ENCODE measurements at places on chromosomes 5 and 9.

DNA sequence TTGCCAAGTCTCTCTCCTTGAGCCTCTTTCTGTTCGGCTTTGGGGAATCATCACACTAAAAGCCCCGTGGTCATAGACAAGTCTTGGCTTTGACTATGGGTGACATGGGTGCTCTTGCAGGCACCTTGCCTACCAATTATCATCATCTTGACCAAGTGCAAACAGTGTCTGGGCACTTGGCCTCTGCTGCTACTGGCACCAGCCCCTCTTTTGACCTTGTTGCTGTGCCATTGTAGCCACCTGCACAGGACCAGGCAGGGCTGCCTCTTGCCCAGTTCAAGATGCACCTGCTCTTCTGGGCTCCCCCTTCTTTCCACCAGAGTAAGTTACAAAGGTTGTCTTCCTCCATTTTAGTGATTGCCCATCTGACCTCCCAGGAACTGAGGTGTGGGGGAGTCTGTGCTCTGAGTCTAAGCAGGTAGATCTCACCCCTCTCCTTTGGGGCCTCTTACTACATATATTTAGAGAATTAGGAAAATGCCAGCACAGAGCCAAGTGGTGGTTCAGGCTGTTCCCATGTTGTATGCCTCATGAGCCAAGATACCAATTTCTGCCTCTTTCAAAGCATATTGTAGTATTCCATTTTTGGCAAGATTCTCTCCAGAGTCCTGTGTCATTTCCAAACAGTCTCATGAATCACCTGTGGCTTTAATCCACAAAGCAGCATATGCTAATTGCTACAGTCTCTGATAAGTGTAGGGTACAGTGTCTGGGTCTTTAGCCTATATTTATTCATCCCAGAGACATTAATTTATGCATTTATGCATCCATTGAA is 142.9 kb upstream of the DAP start:
- no peak for DNase-seq

DNA sequence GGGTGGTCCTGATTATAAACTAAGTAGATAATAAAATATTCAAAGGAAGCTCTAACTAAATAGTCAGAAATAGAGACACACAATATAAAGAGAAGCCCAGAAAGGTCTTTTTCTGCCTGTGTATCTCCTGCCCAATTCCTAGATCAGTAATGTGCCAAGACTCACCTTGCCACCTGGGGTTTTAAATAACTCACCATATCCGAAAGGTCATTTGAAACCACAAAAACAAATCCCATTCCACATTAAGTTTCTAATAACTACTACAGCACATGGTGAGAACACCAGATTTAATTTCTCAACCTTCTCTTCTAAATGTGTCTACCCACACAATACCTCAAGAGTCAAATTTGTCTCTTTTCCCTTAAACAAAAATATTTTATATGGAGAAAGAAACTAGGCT is 75.2 kb downstream of the ZNF608 start:
- DNase-seq = no peak

DNA sequence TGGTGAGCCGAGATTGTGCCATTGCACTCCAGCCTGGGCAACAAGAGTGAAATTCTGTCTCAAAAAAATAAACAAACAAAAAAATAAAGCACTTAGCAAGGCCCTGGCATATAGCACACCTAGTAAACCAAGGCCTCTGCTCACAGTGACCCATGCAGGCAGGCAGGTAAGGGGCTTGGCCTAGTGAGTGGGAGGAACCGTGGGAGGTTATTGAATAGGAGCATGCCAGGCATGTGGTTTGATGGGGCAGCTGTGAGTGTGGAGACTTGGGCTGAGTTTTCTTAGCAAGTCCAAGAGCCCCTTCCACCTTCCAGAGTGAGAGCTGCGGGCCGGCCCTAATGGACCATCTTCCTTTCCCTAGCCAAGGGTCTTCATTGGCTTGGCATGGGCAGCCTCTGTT is 4.5 kb upstream of the NDST1 start:
- no peak for DNase-seq

GRCh38 chr5:14864181-14864812 is 7.3 kb downstream of the ANKH start:
- no peak for DNase-seq

DNA sequence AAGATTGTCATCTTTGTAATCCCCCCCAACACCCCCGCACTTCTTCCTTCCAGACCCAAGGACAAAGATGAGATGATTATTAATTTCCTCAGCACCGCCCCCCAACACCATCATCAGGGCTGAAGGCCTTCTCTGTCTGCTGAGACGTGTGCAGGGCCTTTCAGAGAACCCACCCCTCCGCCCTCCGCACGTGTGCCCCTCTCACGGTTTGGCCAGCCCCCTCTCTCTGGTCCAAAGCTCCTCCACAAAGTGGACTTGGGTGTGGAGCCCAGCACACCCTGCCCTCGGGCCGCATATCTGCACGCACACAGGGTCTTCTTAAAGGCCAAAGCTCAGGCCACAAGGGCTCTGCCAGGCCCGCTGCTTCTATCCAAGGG is 32.0 kb downstream of the PAX5 start:
- DNase-seq = no peak

- no peak for DNase-seq
Observed at GRCh38 chr5:71631070-71631469, 43.9 kb downstream of the MCCC2 start.

- DNase-seq = no peak
Observed at GRCh38 chr9:121820286-121821005, 169.0 kb downstream of the DAB2IP start.

GRCh38 chr5:6365142-6365976 is 13.0 kb downstream of the MED10 start:
- DNase-seq = peak; percentile 55

GRCh38 chr5:124203303-124203702 is 543.1 kb downstream of the ZNF608 start:
- DNase-seq = no peak

- peak; percentile 74 for DNase-seq
Observed at GRCh38 chr9:27528886-27529315, 713 bp downstream of the MOB3B start.

- no peak for DNase-seq
Observed at GRCh38 chr9:130982636-130983358, 26.2 kb upstream of the LAMC3 start.

GRCh38 chr5:65163698-65164097 is 318.0 kb downstream of the ADAMTS6 start:
- DNase-seq = no peak

DNA sequence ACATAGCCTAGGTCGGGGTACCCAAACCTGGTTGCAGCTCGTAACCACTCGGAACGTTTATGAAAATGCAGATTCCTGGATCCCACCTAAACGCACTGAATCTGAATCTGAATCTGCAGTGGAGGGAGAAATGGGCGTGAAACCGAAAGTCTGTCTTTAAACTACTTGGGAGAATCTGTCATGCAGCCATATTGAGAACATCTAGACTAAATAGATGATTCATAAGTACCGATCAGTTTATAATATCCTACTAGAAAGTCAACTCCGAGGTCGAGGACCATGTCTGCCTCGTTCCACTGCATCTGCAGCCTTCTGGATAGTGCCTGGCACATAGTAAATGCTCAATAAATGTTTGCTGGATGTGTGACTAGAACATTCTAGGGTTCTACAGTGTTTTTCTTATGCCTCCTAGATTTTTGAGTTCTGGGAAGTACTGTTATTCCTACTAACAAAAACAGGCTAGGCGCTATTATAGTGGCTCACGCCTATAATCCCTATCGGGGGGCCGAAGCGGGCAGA is 632 bp downstream of the COQ4 start:
- DNase-seq = no peak

All from type B pancreatic cell (in vitro differentiated cells).